ENCODE measurements at places on chromosomes 4 and X.

DNA sequence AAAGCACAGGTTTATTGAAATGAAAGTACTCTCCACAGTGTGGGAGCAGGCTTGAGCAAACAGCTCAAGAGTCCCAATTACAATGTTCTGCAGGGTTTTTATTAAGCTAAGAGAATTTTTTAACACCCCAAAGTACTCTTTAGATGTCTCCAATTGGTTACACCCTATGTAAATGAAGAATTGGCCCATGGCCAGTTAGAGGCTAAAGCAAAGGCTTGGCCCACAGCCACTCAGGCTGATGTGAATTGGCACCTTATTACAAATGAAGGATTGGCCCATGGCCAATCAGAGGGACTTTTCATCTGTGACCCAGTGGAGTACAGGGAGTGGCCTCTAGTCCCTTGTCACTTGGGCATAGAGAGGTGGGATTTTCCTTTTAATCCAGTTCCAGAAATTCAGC lies 30.1 kb upstream of the IQCM start:
- no peak for DNase-seq

DNA sequence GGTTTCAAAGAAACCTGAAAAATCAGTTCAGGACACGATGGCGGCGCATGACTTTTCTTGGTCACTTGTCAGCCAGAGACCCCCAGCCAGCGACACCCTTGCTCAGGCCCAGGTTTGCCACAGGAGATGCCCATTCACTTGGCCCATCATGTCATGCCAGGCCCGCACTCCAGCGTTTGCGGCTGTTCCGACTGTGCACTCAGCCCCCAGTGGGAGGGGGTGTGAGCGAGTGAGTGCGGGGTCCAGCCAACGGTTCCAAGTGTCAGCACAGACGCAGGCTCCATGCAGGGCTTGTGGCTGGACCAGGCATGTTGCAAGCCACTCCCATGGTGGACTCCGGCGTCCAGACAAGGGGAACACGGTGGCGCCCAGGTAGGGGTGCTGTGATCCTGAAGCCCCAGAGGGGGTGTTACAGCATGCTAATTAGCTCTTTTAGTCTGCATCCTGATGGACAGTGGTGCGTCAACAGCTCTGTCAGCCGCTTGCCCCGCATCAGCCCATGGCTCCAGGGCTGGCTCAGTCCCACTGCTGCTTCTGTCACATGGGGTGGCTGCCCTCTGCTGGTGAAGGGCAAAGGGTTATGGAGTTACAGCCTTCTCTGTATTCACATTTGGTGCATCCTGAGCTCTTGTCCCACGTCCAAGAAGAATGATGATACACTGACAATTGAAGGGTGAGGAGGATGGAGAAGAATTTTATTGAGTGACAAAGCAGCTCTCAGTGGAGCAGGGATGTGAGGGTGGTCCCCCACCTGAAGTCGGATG lies 3.7 kb upstream of the MAEA start:
- DNase-seq, result peak; percentile 71

DNA sequence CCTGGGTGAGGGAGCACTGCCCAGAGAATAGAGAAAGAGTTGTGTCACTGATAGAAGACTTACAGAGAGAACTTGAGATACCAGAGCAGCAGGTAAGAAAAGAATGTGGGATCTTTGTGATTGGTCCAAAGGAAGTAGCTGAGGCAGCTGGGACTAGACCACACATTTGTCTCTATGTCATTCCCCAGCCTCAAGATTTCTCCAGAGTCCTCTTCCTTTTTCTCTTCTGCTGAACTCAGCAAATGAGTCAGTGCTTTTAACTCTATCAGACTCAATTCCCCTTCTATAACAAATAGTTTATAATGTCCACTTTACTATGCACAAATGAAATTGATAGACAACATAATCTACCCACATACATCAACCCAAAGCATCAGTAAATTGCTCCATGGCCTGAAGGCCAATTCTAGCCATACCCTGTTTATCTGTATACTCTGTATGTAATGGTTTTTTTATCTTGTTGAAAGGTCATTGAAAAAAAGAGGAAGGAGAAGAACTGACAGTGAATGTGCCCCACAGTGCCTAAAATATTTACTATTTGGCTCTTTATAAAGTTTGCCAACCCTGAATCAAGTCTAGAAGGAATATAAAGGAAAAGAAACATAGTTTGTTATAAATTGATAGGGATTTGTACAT lies 38.2 kb downstream of the ETDC start:
- no peak for DNase-seq

DNA sequence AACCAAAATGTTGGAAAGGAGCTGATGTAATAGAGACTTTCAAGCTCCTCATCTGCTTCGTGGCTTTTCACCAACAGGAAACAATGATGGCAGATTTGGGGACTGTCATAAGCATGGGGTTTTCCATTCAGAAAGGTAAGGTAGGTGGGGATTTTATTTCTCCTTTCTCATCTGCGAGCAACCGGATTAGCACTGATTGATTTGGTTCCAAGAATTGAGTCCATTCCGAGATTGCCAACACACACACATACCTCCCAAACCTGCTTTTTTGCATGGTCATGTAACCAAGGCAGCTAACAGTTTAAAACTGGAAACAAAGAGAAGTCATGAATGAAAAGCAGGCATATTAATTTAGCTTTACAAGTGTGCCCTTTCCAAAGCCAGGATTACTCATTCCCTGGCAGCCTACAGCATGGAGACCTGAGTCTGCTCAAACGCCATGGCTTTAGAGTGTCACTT lies 63.0 kb upstream of the LNX1 start:
- DNase-seq, result no peak

- no peak for DNase-seq
Observed at GRCh38 chr4:4782969-4783368, 76.5 kb upstream of the MSX1 start.

DNA sequence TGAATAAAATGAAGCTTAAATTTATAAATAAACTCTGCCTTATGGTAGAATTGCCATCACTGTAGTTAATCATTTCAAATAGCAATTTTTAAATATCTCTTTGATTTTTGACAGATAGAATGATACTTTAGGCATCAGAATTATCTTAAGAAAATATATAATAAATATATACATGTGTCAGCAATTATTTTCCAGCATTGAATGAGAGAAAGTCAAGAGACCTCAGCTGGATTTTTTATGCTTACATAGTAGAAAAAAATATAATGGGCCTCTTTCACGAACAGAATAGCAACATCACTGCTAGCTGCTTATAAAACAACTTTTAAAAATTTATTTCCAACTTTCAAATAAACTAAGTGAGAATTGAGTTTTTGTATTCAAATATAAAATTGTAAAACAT lies 424.0 kb upstream of the MAGEB16 start:
- no peak for DNase-seq

DNA sequence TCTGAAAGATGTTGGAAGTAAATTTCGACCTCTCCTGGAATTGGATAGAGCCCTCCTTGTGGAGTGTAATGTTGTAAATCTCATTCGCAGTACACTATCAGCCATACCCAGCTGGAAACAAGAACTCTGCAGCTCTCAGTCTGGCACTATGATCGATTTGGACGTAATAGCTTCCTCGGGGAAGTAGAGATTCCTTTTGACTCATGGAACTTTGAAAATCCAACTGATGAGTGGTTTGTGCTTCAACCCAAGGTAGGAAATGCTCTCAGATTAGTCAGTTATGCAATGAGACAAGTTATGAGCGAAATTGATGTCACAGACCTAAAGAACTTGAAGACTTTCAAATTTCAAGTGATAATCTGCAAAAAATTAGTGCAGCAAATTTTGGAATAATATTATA lies 103.9 kb downstream of the SYTL5 start:
- DNase-seq, result no peak

GRCh38 chrX:95666056-95666455 lies 1018.6 kb upstream of the DIAPH2 start:
- no peak for DNase-seq

- no peak for DNase-seq
Observed at GRCh38 chr4:156765277-156765676, 206.3 kb downstream of the PDGFC start.

GRCh38 chr4:26267087-26267486 lies 53.7 kb upstream of the RBPJ start:
- no peak for DNase-seq

- DNase-seq, result no peak
Observed at GRCh38 chr4:138241281-138242075, 671 bp downstream of the SLC7A11 start.

DNA sequence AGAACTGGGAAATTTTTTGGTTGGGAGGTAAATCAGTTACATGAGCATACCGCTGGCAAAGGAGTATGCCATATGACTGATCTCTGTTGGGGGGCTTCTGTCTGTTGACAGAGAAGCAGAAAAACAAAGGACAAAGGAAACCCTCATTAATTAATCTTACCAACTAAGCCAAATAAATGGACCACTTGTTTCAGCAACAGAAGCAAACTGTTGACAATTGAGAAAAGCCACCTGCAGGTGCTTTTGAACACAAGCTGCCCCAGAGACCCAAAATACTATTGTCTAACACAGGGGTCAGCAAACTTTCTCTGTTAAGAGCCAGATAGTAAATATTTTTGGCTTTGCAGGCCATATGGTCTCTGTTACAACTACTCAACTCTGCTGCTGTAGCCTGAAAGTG lies 7.0 kb upstream of the FRYL start:
- no peak for DNase-seq

DNA sequence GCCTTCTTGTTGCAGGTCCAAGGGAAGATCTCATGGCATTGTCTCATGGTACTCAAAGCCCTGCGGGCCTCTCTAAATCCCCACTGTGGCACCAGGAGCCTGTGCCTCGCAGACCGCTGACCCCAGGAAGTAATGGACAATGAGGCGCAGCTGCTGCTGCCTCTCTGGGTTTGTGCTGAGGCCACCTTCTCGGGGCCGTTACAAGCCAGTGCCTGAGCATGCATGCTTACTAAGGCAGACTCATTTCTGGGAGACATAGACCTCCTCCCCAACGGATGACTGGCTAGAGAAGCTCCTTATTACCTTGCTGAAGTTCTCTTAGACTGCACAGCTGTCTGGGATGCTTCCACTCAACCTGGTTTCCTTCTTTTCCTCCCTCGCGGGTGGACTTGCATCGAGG lies 1.3 kb downstream of the BDH2 start:
- no peak for DNase-seq

- no peak for DNase-seq
Observed at GRCh38 chr4:86358257-86358656, 1.6 kb downstream of the MAPK10 start.

GRCh38 chrX:105565856-105566255 lies 256.5 kb upstream of the NRK start:
- no peak for DNase-seq

DNA sequence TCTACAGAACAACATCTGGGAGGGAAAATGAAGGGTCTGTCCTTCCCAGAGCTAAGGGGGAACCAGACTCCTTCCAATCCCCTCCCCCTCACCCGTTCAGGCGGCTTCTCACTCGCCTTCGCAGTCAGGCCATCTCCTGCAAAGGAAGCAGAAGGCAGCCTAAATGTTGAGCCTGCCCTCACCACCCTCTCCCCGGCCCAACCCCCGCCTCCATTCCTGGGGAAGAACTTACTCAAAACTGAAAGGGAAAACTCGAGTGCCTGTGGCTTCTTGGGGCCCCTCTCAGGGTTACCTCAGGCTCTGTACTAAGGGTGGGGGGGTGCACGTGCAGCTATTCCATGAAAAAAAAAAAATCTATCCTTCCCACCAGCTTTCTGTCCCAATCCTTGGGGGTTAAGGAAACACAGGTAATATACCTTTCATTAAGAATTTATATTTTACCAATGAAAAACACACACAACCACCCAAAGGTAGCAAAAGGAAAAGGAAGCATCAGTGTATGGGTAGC lies 2.4 kb downstream of the ZMYM3 start:
- peak; percentile 52 for DNase-seq

DNA sequence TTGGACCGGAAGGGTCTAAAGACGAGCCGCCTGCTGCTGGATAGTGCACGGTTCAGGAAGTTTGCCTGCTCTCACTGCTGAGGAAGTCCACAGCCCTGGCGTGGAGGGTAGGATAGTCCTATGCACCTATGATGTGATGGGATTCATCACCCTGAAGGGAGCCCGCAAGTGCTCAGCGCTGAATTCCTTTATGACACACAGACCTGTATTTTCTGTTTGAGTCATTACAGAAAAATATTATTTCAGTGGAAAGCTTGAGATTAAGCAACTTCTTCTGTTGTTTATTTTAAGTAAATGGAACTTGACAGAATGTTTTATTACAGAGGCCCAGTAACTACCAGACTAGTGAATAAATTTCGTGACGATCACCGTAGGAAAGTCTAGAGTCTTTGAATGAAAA lies 123.2 kb downstream of the TRIML1 start:
- no peak for DNase-seq

- no peak for DNase-seq
Observed at GRCh38 chr4:25823632-25824031, 39.2 kb downstream of the SEL1L3 start.

GRCh38 chr4:139419388-139419914 lies 34.5 kb upstream of the RAB33B start:
- DNase-seq, result no peak

DNA sequence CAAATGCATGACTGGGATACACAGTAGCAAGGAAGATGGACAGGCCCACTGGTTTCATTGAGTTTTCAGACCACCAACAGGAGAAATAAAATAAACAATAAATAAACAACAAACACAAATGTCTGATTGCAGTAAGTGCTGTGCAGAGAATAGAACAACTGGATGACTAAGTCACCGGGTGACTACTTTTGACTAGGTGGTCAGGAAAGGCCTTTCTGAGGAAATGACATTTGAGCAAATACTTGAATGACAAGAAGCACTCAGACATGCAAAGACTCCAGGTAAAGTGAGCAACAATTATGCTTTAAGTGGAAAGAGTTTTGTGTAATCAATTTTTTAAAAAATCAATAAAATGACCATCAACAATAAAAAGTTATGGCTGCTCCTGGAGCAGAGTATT lies 137.7 kb downstream of the BTC start:
- DNase-seq, result no peak

DNA sequence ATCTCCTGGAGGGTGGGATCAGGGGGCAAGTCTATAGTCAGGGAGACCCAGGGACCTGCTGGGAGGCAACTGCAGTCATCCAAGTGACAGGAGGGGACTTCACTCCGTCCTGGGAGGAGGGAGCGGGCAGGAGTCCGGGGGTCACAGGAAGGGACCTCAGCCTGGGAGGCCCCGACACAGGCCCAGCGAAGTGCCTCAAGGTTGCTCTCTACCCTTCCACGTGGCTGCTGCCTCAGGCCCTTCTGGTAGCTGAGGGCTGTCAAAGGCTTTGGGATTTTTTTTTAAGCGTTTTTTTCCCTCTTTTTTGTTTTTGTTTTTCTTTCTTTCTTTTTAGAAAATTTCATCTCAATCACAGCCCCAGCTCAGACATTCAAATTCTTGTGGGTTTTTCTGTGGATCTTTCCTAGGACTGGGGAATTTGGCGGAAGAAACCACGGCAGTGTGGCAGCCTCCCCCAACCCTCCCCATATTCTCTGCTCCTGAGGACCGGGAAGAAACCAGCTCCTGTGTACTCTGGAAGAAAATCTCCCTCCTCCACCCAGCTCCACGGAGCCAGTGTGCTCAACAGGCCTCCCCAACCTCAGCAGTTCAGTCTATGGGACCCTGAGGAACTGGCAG lies 1.4 kb upstream of the HAUS7 start:
- no peak for DNase-seq

GRCh38 chr4:14404730-14405129 lies 597.6 kb upstream of the CPEB2 start:
- no peak for DNase-seq

GRCh38 chrX:37652589-37653231 lies 32.9 kb upstream of the XK start:
- DNase-seq, result no peak

GRCh38 chrX:129768586-129769466 lies 10.9 kb upstream of the SASH3 start:
- DNase-seq, result no peak

GRCh38 chr4:85496933-85497332 lies 22.0 kb downstream of the ARHGAP24 start:
- DNase-seq, result no peak

- DNase-seq, result no peak
Observed at GRCh38 chr4:125358453-125358852, 43.7 kb downstream of the FAT4 start.

All from stimulated activated CD8-positive, alpha-beta memory T cell treated with anti-CD3 and anti-CD28 coated beads, Interleukin-4, amount 100 ng/mL, for 48 hours (primary cell).